ENCODE measurements at places on chromosomes 3 and 15.

DNA sequence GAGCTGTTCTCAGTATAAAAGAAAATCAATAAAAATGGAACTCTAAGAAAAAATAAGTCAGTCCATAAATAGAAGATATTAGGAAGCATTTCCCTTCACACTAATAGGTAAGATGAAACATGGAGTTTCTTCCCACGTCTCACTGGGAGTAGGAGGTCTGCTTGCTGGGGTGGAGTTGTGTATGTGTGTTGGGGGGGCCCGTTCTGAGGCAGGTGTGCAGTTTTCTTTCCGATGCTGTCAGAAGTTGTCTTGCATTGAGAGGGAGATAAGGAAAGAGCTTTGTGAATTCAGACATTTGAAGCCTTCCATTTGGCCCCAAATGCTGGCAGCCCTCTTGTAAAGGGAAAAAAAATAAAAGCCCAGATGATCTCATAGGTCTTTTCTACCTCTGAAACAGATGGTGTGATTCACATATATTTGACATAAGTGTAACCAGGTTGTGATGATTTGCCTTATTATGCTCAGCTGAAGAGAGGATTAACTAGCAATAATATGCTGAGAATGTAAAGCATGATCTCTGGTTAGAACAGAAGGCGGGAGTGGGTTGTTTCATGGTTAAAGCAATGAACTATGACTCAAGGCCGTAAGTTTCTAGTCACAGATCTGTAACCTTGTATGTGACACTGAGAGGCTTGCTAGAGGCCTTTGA lies 8.8 kb downstream of the RASGRP1 start:
- DNase-seq: no peak
- no peak overlapping the region for H3K4me3 ChIP-seq
- no peaks in the 10 kb centered on the region for H3K4me1 ChIP-seq
- H3K27ac ChIP-seq: no peak overlapping the region
- no peaks in the 10 kb centered on the region for H3K36me3 ChIP-seq

DNA sequence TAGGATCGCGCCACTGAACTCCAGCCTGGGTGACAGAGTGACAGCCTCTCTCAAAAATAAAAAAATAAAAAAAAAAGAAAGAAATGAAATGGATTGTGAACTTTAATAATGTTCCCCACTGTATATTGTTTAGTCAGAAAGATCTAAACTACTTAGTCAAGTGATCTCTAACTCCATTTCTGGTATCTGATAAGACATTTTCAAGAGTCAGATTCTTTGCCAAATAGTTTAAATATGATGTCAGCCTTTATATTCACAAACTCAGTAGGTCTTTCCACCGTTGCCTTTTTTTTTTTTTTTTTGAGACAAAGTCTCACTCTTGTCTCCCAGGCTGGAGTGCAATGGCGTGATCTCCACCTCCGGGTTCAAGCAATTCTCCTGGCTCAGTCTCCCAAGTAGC lies 29.0 kb upstream of the OSBPL11 start:
- no peak for DNase-seq
- no peaks in the 10 kb centered on the region for H3K4me1 ChIP-seq
- no peak overlapping the region for H3K4me3 ChIP-seq
- H3K27ac ChIP-seq: no peak overlapping the region
- H3K36me3 ChIP-seq: no peaks in the 10 kb centered on the region
- no peaks in the 10 kb centered on the region for H3K27me3 ChIP-seq

DNA sequence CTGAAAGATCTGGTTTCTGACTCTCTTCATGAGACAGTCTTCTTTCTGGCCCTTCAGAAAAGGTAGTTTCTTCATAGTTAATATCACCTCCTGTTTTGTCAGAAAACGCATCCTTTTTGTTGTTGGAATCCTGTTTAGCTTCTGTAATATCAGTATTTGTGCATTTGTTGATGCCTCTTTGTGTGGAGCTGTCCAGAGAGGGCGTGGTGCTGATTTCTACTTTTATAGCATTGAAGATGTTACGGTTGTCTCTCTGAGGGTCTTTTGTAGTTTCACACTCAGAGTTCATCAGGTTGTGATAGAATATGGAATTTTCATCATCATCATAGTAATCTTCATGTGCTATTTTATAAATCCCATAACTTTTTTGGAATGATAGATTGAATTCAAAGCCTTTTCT lies 8.9 kb downstream of the GPR149 start:
- no peaks in the 10 kb centered on the region for H3K36me3 ChIP-seq
- no peak for DNase-seq
- H3K27me3 ChIP-seq: no peaks in the 10 kb centered on the region
- no peak overlapping the region for H3K27ac ChIP-seq

- peak overlapping the region; percentile 75 for H3K4me3 ChIP-seq
- DNase-seq: no peak
- H3K4me1 ChIP-seq: peaks cover 36% of the 10 kb centered on the region
- H3K27ac ChIP-seq: no peak overlapping the region
- peaks cover 68% of the 10 kb centered on the region for H3K27me3 ChIP-seq
These were observed 2.3 kb downstream of the ITPKA start for GRCh38 chr15:41495736-41496599.

DNA sequence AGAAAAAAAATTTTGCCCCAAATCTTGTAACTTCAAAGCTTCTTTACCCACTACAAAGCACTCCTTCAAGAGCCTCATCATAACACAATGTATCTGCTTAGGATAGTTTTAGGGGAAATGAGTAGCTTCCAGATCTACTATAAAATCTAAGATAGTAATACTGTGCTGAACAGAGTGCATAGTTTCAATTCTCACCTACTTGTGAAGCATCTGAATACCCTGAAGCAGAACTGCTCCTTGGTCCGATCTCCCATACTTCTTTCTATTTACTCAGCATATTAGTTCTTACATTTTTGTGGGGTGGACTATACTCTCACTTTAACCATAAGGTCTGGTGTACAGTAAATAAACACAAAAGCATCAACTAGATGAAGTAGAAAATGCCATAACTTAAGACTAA lies 9.6 kb downstream of the TFRC start:
- peaks cover 4% of the 10 kb centered on the region for H3K4me1 ChIP-seq
- no peak overlapping the region for H3K27ac ChIP-seq
- no peak overlapping the region for H3K4me3 ChIP-seq
- H3K27me3 ChIP-seq: no peaks in the 10 kb centered on the region
- DNase-seq: no peak

- DNase-seq: no peak
- H3K4me1 ChIP-seq: no peaks in the 10 kb centered on the region
- H3K36me3 ChIP-seq: no peaks in the 10 kb centered on the region
- no peak overlapping the region for H3K4me3 ChIP-seq
These were observed 722.9 kb upstream of the CFAP20DC start for GRCh38 chr3:59772416-59773408.

GRCh38 chr3:14261229-14261628 lies 82.6 kb downstream of the LSM3 start:
- peak; percentile 90 for DNase-seq
- peaks cover 8% of the 10 kb centered on the region for H3K4me1 ChIP-seq
- H3K36me3 ChIP-seq: no peaks in the 10 kb centered on the region
- H3K4me3 ChIP-seq: no peak overlapping the region
- no peak overlapping the region for H3K27ac ChIP-seq
- H3K27me3 ChIP-seq: no peaks in the 10 kb centered on the region

DNA sequence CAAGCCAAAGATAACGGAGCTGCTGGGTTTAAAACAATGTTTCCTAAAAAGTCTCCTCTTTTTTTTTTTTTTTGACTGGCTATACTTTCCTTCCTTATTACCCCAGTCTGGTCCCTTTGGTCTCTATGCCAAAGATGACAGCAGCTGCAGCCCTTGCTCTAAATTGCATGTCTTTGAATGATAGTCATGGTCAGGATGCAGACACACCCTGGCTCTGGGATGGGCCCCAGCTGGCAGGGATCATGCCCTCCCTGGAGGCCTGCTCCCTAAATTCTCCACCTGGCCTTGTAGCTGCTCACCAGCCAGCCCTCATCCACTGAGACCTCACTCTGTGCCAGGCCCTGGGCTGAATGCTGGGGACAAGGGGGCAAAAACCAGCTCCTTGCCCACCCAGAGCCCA lies 95.8 kb downstream of the MESD start:
- H3K27ac ChIP-seq: no peak overlapping the region
- H3K27me3 ChIP-seq: no peaks in the 10 kb centered on the region
- no peak for DNase-seq

GRCh38 chr3:13062647-13063046 lies 10.6 kb downstream of the IQSEC1 start:
- H3K27me3 ChIP-seq: no peaks in the 10 kb centered on the region
- no peak for DNase-seq
- H3K4me3 ChIP-seq: no peak overlapping the region

DNA sequence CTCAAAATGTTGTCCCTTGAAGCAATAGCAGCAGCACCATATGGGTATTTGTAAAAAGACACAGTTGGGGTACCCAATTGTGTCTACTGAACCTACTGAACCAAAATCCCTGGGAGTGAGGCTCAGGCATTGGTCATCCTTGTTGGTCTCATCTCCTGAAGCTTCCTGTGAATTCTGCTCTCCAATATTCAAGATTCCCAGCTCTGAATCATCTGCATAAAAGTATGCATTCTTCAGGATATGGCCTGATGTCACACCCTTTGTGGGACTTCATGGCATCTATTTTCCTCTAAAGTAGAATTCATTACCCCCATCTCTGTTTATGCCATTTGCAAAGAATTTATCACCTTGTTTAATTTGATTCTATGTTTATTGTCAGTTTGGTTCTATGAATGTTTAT lies 13.3 kb upstream of the PTX3 start:
- H3K27me3 ChIP-seq: no peaks in the 10 kb centered on the region
- no peaks in the 10 kb centered on the region for H3K4me1 ChIP-seq
- H3K36me3 ChIP-seq: no peaks in the 10 kb centered on the region
- no peak overlapping the region for H3K27ac ChIP-seq

GRCh38 chr15:41779662-41780157 lies 5.4 kb downstream of the MAPKBP1 start:
- no peak overlapping the region for H3K4me3 ChIP-seq
- H3K27ac ChIP-seq: no peak overlapping the region
- no peak for DNase-seq
- no peaks in the 10 kb centered on the region for H3K36me3 ChIP-seq
- no peaks in the 10 kb centered on the region for H3K27me3 ChIP-seq

GRCh38 chr3:53670721-53671120 lies 175.5 kb downstream of the CHDH start:
- DNase-seq: no peak
- no peak overlapping the region for H3K4me3 ChIP-seq
- no peaks in the 10 kb centered on the region for H3K36me3 ChIP-seq
- H3K4me1 ChIP-seq: peaks cover 12% of the 10 kb centered on the region
- H3K27me3 ChIP-seq: no peaks in the 10 kb centered on the region

GRCh38 chr3:122930063-122930997 lies 97.2 kb downstream of the SEMA5B start:
- peaks cover 8% of the 10 kb centered on the region for H3K4me1 ChIP-seq
- no peak for DNase-seq
- H3K36me3 ChIP-seq: no peaks in the 10 kb centered on the region
- no peak overlapping the region for H3K27ac ChIP-seq
- no peaks in the 10 kb centered on the region for H3K27me3 ChIP-seq
- no peak overlapping the region for H3K4me3 ChIP-seq

- H3K27ac ChIP-seq: no peak overlapping the region
- no peaks in the 10 kb centered on the region for H3K27me3 ChIP-seq
- DNase-seq: no peak
- no peak overlapping the region for H3K4me3 ChIP-seq
These were observed 1.7 kb upstream of the DNAJC17 start for GRCh38 chr15:40808861-40809450.

- peak overlapping the region; percentile 50 for H3K4me3 ChIP-seq
- H3K36me3 ChIP-seq: peaks cover 4% of the 10 kb centered on the region
- no peak overlapping the region for H3K27ac ChIP-seq
These were observed 1.9 kb downstream of the CAMK2N2 start for GRCh38 chr3:184259396-184259877.

DNA sequence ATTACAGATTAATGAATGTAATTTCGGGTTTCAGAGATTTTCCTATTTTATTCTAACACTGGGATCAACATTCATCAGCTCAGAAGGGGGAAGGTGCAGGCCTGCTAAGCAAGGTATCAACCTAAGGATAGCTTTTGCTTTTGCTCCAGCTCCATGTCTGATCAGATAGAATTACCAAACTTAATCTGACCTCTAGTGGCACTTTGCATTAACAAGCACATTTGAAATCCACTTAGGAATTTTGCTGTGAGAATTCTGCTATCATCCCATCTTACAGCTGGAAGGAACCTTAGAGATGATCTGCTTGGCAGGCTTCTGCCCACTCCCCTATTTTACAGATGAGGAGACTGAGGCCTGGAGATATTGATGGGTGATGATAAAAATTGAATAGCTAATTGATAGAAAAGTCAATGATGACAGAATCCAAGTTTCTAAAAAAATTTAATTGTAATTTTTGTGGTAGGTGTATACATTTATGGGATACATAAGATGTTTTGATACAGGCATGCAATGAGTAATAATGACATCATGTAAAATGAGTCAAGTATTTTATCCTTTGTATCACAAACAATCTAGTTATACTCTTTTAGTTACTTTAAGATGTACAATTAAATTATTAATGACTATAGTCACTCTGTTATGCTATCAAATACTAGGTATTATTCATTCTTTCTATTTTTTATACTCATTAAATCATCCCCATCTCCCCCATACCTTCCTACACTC lies 209.2 kb upstream of the ZPLD1 start:
- no peak for DNase-seq
- H3K4me3 ChIP-seq: no peak overlapping the region
- H3K4me1 ChIP-seq: peaks cover 12% of the 10 kb centered on the region
- H3K27me3 ChIP-seq: no peaks in the 10 kb centered on the region
- H3K36me3 ChIP-seq: no peaks in the 10 kb centered on the region
- no peak overlapping the region for H3K27ac ChIP-seq

DNA sequence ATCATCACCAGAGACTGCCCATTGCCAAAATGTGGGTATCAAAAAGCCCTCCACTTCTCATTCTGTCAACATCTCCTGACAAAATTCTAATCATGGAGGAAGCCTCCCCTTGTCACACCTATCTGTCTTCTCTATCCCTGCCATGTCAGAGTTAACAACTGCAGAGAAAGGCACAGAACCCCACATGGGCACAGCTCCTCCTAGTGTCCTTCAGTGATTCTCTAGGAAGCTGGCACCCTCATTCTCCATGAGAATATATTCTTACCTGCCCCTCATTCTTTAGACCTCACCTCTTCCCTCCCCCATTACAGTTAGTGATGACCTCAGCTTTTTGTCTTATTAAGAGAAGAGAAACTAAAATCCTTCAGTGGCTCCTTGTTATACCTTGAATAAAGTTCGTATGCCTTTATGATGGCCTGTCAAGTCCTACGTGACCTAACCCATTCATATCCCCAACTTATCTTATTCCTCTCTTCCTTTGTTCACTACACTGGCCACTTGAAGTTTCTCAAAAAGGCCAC lies 44.6 kb downstream of the NME9 start:
- peaks cover 20% of the 10 kb centered on the region for H3K4me1 ChIP-seq
- no peak for DNase-seq
- peaks cover 60% of the 10 kb centered on the region for H3K36me3 ChIP-seq
- no peak overlapping the region for H3K4me3 ChIP-seq
- no peaks in the 10 kb centered on the region for H3K27me3 ChIP-seq
- H3K27ac ChIP-seq: no peak overlapping the region

GRCh38 chr3:159451482-159451881 lies 537.2 kb upstream of the IL12A start:
- no peak for DNase-seq
- no peaks in the 10 kb centered on the region for H3K4me1 ChIP-seq
- no peaks in the 10 kb centered on the region for H3K36me3 ChIP-seq
- no peak overlapping the region for H3K4me3 ChIP-seq
- H3K27ac ChIP-seq: no peak overlapping the region

Measured in suprapubic skin (tissue), 4 donors.